ENCODE measurements at places on chromosomes 11 and 22. TPM values are rescaled to one million over a fixed set of nuclear protein-coding genes. Genes with fewer than 3 reads are reported as not detected.

Gene OR8J1
- not detected for polyA plus RNA-seq

Gene ROBO4
- 26.4 TPM for polyA plus RNA-seq

GRCh38 chr22:40628354-40629042 lies 8.0 kb downstream of the MRTFA start:
- DNase-seq, result no peak

DNA sequence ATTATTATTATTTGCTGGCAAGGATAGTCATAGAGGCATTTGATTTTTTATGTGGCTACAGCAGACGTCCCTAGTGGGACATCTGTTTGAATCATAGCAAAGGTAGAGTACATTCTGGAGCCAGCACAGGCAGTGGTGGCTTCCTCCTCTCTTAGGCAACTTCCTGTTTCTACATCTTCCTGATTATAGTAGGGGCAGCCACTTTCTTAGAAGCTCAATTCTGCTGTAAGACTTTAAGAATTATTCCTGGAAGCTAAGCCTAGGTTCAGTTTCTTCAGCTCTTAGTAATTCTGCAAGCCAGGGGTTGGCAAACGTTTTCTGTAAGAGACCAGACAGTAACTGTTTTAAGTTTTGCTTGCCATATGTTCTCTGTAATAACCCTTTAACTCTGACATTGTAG lies 129.3 kb upstream of the TENM4 start:
- no peak for DNase-seq

DNA sequence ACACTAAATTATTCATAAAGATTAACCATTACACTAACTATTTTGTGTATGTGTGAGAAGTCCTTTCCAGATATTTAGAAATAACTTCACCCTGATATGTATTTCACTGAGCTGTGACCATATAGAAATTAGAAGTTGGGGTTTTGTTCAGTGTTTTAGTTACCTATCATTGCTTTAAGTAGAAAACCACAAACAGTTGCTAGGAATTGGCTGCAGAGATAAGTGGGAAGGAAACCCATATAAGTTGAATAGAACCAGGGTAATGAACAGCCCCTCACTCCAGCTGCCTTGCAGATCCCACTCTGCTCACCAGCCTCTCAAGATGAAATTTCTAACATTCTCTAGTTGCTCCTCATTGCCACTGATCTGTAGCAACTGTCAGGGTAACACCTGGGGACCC lies 10.3 kb downstream of the SRSF8 start:
- DNase-seq, result no peak

DNA sequence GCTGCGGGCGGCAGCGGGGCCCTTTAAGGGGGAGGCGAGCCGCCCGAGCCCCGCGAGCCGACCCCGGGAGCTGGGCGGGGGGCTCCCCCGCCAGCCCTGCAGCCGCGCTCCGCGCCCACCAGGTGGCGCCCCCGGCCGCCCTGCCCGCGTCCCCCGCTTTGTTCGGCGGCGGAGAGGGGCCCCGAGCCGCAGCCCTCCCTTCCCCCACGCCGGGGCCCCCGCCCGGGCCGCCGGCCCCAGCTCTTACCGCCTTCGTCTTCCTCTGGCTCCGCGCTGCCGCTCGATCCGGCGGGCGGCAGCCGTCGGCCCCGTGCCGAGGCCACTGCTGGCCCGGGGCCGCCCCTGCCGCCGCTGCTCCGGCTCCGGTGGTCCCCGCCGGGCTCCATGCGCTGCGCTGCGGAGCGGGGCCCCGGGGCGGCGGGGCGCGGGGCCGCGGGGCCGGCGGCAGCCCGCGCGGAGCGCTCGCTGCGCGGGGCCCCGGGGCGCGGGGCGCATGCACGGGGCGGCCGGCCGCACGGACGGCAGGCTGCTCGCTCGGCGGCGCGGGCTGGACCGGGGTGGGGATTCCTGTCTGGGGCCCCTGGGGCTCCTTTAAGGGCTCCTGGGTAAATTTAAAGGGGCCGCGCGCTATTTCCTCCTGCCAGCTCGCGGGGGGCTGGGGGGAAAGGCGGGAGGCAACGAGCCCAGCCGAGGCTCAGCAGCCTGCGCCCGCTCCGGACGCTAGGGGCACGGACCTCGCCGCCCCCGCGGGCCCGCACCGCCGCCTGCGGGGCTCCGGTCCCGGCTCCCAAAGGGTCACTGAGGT lies at the start of gene ZFTA:
Gene ZFTA (minus strand): TSS at position 539 of the 805 bp plus-strand sequence. CDS start 153 bp downstream, at position 386.
- DNase-seq, result no peak

DNA sequence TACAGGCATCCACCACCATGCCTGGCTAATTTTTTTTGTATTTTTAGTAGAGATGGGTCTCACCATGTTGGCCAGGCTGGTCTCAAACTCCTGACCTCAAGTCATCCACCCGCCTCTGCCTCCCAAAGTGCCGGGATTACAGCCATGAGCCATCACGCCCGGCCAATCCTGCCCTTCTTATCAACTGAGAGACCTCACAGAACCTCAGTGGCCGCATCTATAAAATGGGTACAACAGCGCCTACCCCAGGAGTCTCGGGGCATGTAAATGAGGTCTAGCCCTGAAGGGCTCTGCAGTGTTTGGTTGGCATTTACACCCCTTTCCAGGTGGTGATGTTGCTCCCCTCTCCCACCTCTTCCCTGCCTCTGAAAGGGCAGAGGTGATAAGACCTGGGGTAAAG lies 11.7 kb downstream of the SYNGR1 start:
- no peak for DNase-seq

DNA sequence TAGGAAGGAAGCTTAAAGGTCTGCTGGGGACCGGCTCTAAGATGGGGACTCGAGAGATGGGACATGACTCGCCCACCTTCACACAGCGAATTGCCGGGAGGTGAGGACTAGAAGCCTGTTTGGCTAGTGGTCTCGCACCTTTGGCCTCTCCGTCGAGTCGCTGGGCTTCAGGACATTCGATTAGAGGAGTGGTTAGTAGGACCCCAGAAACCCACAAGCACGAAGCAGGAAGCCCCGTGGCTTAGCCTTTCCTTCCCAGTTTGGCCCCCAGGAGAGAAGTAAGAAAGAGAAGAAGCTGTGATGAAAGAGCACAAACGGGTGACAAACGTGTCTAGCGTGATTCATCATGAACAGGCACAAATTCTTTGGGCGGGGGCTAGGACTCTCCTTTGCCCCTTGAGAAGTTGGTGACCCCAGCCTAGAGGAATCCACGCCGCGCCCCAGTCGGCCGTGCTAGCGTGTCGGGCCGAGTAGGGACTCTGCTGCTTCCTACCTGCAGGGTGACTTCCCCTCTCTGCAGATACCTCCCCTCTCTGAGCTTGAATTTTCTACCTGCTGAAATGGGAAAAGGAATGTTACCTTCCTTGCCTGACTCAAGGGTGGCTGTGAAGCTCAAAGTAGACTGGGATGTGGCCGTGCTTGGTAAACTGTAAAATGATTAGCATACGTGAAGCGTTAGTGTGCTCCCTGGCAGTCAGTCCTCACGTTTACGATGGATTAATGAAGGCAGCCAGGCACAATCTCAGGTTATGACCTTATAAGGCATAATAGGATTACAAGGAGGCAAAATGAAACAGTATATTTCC lies 1.1 kb upstream of the ADM start:
- DNase-seq, result no peak

DNA sequence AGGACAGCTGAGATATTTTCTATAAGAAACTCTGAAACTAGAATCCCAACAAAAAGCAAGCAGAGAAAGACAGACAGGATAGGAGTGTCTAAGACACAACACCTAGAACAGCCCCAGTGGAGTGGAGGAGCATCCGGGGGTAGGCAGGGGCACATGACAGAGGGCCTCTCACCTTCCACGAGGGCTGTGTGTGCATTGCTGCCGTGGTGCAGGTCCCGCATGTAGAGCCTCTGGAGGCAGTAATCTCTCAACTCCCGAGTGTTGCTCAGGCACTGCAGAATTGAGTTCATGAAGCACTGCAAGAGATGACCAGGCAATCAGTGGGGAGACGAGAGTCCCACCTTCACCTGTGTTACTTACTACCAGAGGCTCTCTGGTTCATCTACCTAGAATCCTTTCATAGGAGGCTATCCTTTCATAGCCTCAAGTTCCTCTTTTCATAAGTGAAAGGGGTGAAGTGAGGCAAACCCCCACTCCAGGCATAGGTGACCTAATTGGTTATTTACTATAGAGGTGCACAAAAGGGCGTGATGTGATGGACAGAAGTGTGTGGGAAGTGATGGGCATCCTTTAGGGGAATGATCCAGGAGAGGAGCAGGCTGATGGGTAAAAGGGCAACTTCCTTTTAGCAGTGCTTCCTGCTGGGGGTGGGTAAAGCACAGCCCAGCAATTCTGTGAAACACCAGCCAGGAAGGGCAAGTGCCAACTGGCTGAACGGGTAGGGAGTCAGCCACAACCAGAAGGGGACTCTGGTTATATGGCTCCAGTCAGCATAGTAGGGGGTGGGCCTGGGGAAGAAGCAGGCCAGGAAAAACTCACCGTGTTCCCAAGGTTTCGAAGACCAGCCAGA lies 13.1 kb upstream of the MFRP start:
- no peak for DNase-seq

DNA sequence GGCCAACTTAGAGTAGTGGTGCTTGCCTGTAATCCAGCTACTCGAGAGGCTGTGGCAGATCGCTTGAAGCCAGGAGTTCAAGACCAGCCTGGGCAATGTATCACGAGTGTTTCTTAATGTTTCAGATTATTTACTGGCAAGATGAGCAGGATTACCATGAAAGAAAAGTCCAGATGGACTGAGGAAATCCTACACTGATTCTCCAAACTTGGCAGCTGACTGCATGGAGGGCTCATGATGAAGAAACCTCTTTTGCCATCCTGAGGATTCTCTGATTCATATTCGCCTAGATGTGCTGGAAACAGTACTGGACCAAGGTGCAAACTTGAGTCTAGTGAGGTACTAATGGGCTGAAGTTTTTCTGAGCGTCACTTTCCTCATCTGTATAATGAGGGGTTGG lies 2.8 kb upstream of the SIDT2 start:
- DNase-seq, result no peak

DNA sequence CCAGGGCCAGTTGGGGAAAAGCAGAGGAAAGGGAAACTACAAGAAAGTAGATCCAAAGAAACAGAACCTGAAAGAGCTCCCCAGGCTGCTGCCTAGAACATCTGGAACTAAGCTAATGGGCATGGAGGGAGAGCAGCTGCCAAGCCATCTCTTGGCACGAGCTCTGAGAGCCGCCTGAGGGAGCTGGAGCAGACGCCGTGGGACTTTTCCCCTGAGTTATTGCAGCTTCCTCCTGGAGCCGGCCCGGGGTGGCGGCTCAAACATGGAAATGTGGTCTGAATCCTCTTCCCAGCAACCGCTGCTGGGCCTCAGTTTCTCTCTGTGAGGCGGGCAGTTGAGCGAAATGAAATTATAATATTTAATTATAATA lies 41.8 kb downstream of the LIF start:
- no peak for DNase-seq

GRCh38 chr11:2401436-2401984 lies 960 bp downstream of the TSSC4 start:
- no peak for DNase-seq

DNA sequence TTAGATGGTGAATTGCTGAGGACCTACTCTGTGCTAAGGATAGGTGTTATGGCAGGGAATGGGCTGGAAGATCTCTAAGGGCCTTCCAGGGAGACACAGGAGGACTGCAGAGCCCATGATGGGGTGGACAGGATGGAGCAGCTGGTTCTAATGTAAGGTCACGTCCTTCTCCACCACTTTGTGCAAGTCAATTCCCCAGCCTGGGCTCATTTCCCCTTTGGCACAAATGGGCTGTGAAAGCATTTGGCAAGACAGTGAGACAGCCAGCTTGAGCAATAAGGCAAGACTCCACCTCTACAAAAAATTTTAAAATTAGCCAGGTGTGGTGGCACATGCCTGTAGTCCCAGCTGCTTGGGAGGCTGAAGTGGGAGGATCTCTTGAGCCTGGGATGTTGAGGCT lies 81.4 kb upstream of the THY1 start:
- DNase-seq, result no peak

Measured in renal pelvis (tissue), 12 donors.